ENCODE measurements at places on chromosomes 5 and 9. TPM values are rescaled to one million over a fixed set of nuclear protein-coding genes. Genes with fewer than 3 reads are reported as not detected.

GRCh38 chr9:96137671-96138429, 164.1 kb downstream of the HSD17B3 start:
- no peak for DNase-seq

DNA sequence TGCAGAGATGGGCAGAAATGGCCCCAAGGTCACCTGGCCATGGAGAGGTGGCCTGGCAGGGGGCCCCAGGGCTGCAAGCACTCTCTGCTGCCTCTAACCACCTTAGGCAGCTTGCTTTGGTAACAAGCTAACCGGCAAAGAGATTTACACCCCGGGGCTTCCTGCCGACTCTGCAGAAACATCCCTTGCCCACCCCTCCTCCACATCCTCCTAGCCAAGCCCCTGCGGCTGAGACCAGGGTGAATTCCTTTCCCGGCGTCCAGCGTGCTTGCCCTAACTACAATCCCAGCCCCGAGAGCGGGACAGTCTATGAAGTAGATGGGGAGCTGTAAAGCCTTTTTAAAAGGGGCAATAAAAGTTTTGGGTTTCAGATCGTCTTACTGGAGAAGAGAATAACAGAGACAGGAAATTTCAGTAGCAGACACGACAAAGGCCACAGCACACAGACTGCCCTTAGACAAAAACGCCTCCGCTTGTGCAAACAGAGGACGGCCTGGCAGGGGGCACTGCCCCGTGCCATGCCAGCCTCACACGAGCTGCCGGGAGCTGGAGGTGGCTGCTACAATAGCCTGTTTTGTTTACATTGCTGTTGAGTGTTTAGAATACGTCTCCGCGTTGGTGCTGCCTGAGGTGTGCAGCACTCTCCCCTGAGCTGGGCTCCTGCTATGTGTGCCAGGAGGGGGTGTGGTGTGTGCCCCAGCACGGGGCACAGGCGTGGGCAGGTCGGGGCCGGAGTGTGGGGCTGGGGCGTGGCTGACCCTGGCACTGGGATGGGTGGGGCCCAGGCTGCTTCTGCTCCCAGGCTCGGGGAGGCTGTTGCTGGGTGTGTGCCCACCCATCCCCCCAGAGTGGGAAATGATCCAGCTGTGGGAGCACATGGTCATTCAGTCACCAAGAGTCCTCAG, 15.3 kb downstream of the MYMK start:
- DNase-seq: no peak

DNA sequence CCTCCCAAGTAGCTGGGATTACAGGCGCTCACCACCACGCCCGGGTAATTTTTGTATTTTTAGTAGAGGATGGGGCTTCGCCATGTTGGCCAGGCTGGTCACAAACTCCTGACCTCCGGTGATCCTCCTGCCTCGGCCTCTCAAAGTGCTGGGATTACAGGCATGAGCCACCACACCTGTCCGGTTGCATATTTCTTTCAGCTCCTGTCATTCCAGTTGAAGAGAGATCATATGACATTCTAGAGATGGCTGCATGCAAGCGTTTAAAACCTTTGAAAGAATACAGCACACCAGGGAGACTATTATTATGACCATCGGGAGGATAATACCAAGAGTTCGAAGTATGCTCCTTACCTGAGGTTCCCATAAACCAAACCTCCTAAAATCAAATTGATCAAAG, 9.6 kb upstream of the NIM1K start:
- DNase-seq: no peak

GRCh38 chr9:72911247-72911775, 41.5 kb downstream of the ALDH1A1 start:
- no peak for DNase-seq

OBP2B gene
- total RNA-seq: not detected

ZNF483 gene
- total RNA-seq: 0.84 TPM

GRCh38 chr5:39698838-39699560, 274.2 kb upstream of the DAB2 start:
- DNase-seq: no peak

WNT8A gene
- total RNA-seq: not detected

KIF3A gene
- total RNA-seq: 0.92 TPM

GRCh38 chr9:116928884-116929283, 241.8 kb downstream of the TRIM32 start:
- no peak for DNase-seq

MED7 gene
- 7.4 TPM for total RNA-seq

- no peak for DNase-seq
Observed at GRCh38 chr9:77800924-77801551, 152.9 kb upstream of the GNA14 start.

DNA sequence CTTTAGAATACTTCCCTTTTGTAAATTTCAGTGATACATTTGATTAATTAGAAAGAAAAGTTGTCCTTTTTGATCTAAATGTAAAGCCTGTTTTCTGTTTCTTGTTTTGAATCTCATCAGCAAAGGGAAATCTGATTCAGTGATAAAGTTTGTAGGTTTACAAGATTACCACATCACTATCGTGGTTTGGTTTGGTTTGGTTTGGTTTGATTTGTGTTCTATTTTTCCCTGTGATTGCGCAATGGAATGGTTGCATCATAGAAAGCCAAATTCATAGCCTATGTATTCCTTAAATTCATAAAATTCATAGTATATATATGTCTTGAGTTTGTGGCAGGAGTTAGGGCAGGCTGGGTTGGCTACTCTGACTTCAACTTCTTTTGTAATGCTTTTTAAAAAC, 15.2 kb downstream of the SRFBP1 start:
- no peak for DNase-seq

PRR7 gene
- total RNA-seq: 0.37 TPM

- no peak for DNase-seq
Observed at GRCh38 chr9:120040896-120041295, 539.1 kb downstream of the CDK5RAP2 start.

LCN6 gene
- not detected for total RNA-seq

DNA sequence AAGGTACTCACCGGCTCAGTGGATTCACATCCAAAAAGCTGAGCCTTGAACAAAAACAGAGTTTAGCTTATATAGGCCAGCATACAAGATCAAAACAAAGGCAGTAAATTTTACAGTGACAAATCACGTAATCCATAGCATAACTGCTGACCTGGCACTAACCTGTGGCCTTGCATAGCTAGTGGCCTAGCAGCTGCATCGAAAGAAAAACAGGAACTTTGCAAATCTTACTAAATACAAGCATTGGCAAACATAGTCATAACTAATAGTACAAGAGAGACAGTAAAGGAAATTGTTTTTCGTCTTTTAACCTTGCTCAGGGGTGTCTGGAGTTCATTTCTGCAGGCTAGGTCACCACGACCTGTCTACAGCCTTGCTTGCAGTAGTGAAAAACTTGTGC, 4.8 kb downstream of the HSDL2 start:
- no peak for DNase-seq

DNA sequence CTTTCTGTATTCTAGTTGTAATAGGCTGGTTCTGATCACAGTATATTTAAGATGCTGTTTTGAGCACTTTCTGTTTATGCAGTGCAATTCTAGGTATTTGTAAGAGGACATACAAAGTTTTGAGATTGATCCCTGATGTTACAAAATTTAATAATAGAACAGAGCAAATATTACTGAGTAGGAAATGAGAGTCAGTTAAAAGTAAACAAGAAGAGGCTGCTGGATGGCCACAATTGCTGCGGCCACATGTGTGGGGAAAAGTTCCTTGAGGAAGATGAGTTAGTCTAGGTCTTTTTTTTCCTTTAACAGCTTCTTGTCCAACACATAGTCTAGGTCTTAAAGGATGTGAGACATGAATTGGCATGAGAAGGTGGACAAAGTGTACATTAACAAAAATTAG, 11.3 kb downstream of the EHMT1 start:
- no peak for DNase-seq

- no peak for DNase-seq
Observed at GRCh38 chr5:149310947-149311658, 34.2 kb upstream of the GRPEL2 start.

PKD2L2 gene
- total RNA-seq: not detected

TEK gene
- 11.7 TPM for total RNA-seq

PCDHGB5 gene
- 3.8 TPM for total RNA-seq

DNA sequence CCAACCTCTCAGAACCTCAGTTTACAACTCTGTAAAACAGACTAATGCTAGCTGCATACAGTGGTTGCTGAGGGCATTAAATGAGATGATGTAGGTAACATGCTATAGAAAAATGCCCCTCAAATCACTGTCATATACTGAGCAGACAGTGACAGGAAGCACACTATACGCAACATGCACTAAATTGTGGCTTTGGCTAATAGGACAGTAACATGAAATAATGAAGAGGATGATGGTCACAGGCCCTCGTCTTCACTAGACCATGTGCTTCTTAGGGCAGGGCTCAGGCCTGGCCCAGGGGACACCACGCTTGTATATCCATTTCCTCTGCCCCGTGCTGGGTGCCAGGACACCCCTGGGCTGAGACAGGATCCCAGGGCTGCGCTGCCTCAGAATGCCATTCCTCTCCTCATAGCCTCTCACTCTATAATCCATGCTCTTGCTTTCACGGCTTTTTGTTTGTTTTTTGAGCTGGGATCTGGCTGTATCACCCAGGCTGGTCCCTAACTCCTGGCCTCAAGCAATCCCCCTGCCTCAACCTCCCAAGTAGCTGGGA, 18.9 kb downstream of the CSF1R start:
- no peak for DNase-seq

GRCh38 chr5:154860123-154860522, 1.7 kb downstream of the CNOT8 start:
- DNase-seq: no peak

FBN2 gene
- 0.84 TPM for total RNA-seq

ADAMTS13 gene
- 6.5 TPM for total RNA-seq

ASPN gene
- total RNA-seq: 6.4 TPM

INSL6 gene
- total RNA-seq: not detected

- DNase-seq: no peak
Observed at GRCh38 chr5:157204765-157205164, 24.1 kb downstream of the ITK start.

GRCh38 chr9:109319017-109319625, 1.7 kb downstream of the EPB41L4B start:
- peak; percentile 41 for DNase-seq

BHMT2 gene
- 374 TPM for total RNA-seq

RGS7BP gene
- 1.0 TPM for total RNA-seq

- no peak for DNase-seq
Observed at GRCh38 chr5:33299621-33300208, 141.1 kb upstream of the TARS1 start.

TOR4A gene
- total RNA-seq: 5.1 TPM

- DNase-seq: no peak
Observed at GRCh38 chr9:34884747-34885189, 73.3 kb upstream of the PHF24 start.

- no peak for DNase-seq
Observed at GRCh38 chr9:111821006-111821528, 26.3 kb upstream of the SHOC1 start.
